ENCODE measurements at places on chromosomes 2 and 18. TPM values are rescaled to one million over a fixed set of nuclear protein-coding genes. Genes with fewer than 3 reads are reported as not detected.
A peak's percentile ranks its signal among the peaks of the same experiment; 100 is the strongest.

Gene SCG2
- polyA plus RNA-seq = 63.4 TPM

Gene CDC42EP3
- 25.9 TPM for polyA plus RNA-seq

Gene OTOS
- polyA plus RNA-seq = 3.5 TPM

Gene BCL2
- 8.0 TPM for polyA plus RNA-seq

- no peak for DNase-seq
Measured at GRCh38 chr18:35284841-35285240, 5.2 kb downstream of the ZSCAN30 start.

- DNase-seq = no peak
Measured at GRCh38 chr2:120682654-120683053, 53.0 kb upstream of the GLI2 start.

Gene SLC4A5
- 0.37 TPM for polyA plus RNA-seq

DNA sequence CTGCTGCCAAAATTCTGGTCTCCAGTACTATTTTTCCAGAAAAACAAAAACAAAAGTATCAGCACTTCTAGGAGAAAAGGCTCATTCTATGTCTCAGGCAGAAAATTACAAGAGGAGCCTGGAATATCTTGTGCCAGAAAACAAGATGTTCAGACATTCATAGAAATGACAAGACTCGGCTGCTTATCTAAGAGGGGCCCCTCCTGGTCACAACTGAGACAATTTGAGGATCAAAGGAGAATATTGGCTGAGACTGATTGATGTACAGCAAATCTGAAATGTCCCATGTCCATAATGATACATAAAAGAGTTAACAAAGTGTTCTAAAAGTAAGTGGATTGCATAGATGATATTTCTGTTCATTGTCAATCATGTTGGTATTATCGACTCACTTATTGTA, 2.4 kb upstream of the RPS7 start:
- DNase-seq = no peak

DNA sequence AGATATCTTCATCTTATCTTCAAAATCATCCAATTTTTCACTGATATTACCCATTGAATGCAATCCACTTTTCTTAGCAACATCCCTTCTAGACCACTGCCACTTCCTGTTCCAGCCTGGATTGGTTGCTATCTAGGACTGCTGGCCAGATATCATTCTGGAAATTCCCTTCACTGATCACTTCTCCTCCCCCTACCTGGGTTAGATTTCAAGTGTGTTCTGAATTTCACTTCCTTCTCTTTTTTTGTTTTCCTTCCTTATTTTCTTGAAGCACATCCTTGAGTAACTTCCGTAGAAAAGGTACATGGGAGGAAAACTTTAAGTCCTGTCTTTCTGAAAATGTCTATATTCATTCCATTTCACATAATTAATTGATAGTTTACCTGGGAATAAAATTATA, 82.0 kb upstream of the IL1R2 start:
- DNase-seq = no peak

DNA sequence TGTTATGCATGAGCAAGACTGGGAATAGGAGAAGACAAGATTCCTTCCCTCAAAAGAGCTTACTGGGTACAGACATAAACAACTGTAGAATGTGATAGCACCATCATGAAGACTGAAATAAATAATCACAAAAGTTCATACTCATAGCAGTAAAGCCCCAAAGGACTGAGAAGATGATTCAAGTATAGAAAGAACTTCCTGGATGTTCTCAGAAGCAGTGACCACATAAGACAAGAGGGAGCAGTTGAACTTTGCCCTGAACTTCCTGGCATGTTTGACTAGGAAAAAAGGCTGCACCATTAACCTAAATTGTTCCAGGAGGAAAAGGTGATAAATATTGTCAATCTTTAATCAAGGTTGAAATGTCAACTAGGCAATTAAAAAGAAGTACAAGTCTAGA, 57.8 kb upstream of the CCDC141 start:
- no peak for DNase-seq

Gene KLHL30
- not detected for polyA plus RNA-seq

Gene PEX13
- 7.2 TPM for polyA plus RNA-seq

- peak; percentile 91 for DNase-seq
Measured at GRCh38 chr18:3245853-3246634, 1.6 kb upstream of the MYL12A start.

GRCh38 chr18:26089293-26090129, 902 bp downstream of the SS18 start:
- peak; percentile 53 for DNase-seq

- DNase-seq = no peak
Measured at GRCh38 chr2:71933467-71934319, 214.0 kb downstream of the CYP26B1 start.

Gene FAM237A
- polyA plus RNA-seq = not detected

Gene DCDC2C
- polyA plus RNA-seq = not detected

- no peak for DNase-seq
Measured at GRCh38 chr2:159614534-159615366, 1.6 kb downstream of the BAZ2B start.

Gene GRHL1
- 1.0 TPM for polyA plus RNA-seq

- no peak for DNase-seq
Measured at GRCh38 chr2:241904791-241905710, 35.5 kb downstream of the RTP5 start.

Gene HOXD3
- 1.2 TPM for polyA plus RNA-seq

Gene CHAC2
- 1.4 TPM for polyA plus RNA-seq

Data from brain (organoid and tissue), 16 donors.